ENCODE measurements at places on chromosomes 1 and 21. TPM values are rescaled to one million over a fixed set of nuclear protein-coding genes. Genes with fewer than 3 reads are reported as not detected.

The MATN1 gene
- total RNA-seq: under 0.01 TPM

The CHI3L2 gene
- total RNA-seq: not detected

The RASSF5 gene
- 0.13 TPM for total RNA-seq

The SEMA4A gene
- 0.51 TPM for total RNA-seq

The ELAPOR1 gene
- total RNA-seq: 0.26 TPM

The TIAM1 gene
- total RNA-seq: 0.64 TPM

The CIART gene
- 0.77 TPM for total RNA-seq

The HSD3B1 gene
- total RNA-seq: not detected

The OR2T33 gene
- total RNA-seq: not detected

The FCAMR gene
- total RNA-seq: not detected

The IQCC gene
- total RNA-seq: 1.0 TPM

The LAMC1 gene
- total RNA-seq: 395 TPM

The CELA3A gene
- total RNA-seq: not detected

The ZNF669 gene
- total RNA-seq: 9.6 TPM

The KLHDC9 gene
- 1.7 TPM for total RNA-seq

The BCAR3 gene
- total RNA-seq: 39.3 TPM

The CHIA gene
- not detected for total RNA-seq

The CCDC27 gene
- total RNA-seq: not detected

The GABPB2 gene
- total RNA-seq: 5.6 TPM

The TTC24 gene
- not detected for total RNA-seq

The SERPINC1 gene
- not detected for total RNA-seq

The CAPN9 gene
- total RNA-seq: not detected

The PRDM2 gene
- total RNA-seq: 10.9 TPM

The EFNA4 gene
- 17.4 TPM for total RNA-seq

The RUNX3 gene
- total RNA-seq: not detected

The CNST gene
- total RNA-seq: 15.9 TPM

The PLA2G2D gene
- total RNA-seq: not detected

The FCER1A gene
- not detected for total RNA-seq

The CA6 gene
- not detected for total RNA-seq

The MRTO4 gene
- 19.7 TPM for total RNA-seq

The FAM78B gene
- total RNA-seq: 0.38 TPM

The KLF17 gene
- not detected for total RNA-seq

The PPIAL4G gene
- not detected for total RNA-seq

The TMOD4 gene
- total RNA-seq: not detected

The PROK1 gene
- not detected for total RNA-seq

The IGFN1 gene
- total RNA-seq: not detected

The NFIA gene
- total RNA-seq: 9.6 TPM

The C1orf53 gene
- total RNA-seq: 1.8 TPM

The RNU1-4 gene
- under 0.01 TPM for total RNA-seq

The ZNF124 gene
- 43.4 TPM for total RNA-seq

The NTRK1 gene
- total RNA-seq: not detected

The SPOCD1 gene
- total RNA-seq: 4.0 TPM

The SPATA1 gene
- 0.13 TPM for total RNA-seq

The NCF2 gene
- total RNA-seq: not detected

The CLEC20A gene
- not detected for total RNA-seq

The KRTAP12-2 gene
- not detected for total RNA-seq

The CFHR1 gene
- total RNA-seq: not detected

The UBE4B gene
- total RNA-seq: 16.4 TPM

The RHD gene
- 0.13 TPM for total RNA-seq

The PDC gene
- total RNA-seq: not detected

The ZNF644 gene
- total RNA-seq: 35.9 TPM

The AGRN gene
- 49.3 TPM for total RNA-seq

The ADAMTS4 gene
- total RNA-seq: 15.8 TPM

The FAM110D gene
- total RNA-seq: 4.1 TPM

The HMGN1 gene
- 216 TPM for total RNA-seq

The QSOX1 gene
- total RNA-seq: 47.9 TPM

The CFHR5 gene
- total RNA-seq: not detected

The LY9 gene
- not detected for total RNA-seq

The SYTL1 gene
- total RNA-seq: under 0.01 TPM

Data from dermis microvascular lymphatic vessel endothelial cell (primary cell).